ENCODE measurements at places on chromosomes 6 and 20.
A peak's percentile ranks its signal among the peaks of the same experiment; 100 is the strongest.

GRCh38 chr6:166167801-166168615, at the start of gene TBXT:
TSS of gene TBXT (minus strand) at chr6:166167851. CDS start at chr6:166167591, 260 bp downstream.
- no peak for DNase-seq

- DNase-seq = no peak
Observed at GRCh38 chr6:89599727-89600126, 38.8 kb downstream of the LYRM2 start.

GRCh38 chr20:36856691-36857635, 19.0 kb upstream of the TLDC2 start:
- DNase-seq = peak; percentile 21

- DNase-seq = peak; percentile 1
Observed at GRCh38 chr20:58481481-58482021, 33.6 kb downstream of the APCDD1L start.

GRCh38 chr6:145372671-145373151, 362.6 kb downstream of the EPM2A start:
- DNase-seq = peak; percentile 85

Measured in OCI-M1 (cell line).